T1000 (cell line): ENCODE measurements at places on chromosomes 1 and 21.

DNA sequence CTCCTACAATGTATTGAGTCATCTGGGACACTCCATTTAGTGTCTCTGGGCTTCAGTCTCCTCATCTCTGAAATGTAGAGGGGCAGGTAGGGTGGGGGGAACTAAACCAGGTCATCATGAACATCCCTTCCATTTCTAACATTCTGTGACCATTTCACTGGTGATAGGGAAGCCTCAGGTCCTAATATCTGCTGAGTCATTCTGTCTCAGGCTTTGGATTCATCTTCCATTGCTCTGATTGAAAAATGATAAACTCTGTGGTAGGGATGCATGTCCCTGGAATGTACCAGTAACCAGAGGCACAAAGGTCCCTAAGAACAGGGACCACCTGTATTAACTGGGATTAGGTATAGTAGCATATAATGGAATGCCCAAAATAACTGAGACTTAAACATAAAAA, 36.2 kb upstream of the LRRC52 start:
- DNase-seq, result no peak

DNA sequence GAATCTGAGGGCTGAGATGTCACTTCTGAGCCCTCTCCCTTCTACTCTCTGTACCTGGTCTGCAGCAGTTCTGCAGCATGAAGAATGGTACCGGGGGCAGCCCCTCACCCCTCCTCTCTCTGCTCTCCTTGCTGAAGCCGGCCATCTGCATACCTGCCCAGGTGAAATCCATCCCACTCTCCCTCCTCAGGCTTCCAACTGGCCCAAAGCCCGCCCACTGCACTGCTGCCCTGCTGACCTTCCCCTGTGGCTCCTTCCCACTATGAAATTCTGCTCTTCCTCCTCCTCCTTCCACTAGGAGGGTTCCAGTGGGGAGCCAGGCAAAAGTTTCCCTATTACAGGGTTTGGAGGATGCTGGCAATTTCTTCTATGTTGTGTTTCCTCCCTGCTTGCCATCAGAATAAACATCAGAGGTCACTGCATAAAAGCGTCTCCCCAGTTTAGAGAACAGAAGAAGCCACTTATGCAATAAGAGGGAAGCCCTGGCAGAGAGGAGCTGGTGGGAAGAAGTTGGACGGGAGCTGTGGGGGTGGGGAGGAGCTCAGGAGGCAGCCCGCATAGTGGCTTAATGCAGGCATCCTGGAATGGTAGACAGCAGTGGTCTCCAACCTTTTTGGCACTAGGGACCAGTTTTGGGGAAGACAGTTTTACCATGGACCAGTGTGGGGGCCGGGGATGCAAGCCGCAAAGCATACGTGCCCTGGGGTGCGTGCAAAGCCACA, 30.3 kb downstream of the TMCO4 start:
- DNase-seq, result no peak

GRCh38 chr1:204696606-204697005, 11.1 kb upstream of the LRRN2 start:
- DNase-seq, result no peak

DNA sequence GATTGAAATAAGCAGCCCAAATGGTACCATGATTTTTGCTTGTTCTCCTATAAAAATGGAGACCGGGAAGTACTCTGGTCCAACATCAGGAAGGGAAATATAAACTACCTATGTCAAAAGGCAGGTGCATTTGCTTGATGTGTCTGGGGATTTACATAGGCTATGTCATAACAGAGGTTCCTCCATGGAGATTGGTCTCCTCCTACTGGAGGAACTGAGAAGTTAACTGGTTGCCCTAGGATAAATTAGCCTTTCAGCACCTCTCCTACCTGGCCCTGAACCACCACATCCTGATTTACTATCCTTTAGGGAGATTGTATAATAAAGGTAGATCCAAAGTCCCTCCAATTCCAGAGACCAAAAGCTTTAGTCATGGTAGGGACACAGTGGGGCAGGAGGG, 1109.3 kb upstream of the B3GALT2 start:
- DNase-seq, result no peak

GRCh38 chr1:27004471-27005165, 8.0 kb downstream of the TENT5B start:
- DNase-seq, result no peak
